Fibroblast of the aortic adventitia (primary cell): ENCODE measurements at places on chromosomes 12 and 14. TPM values are rescaled to one million over a fixed set of nuclear protein-coding genes. Genes with fewer than 3 reads are reported as not detected.

MAPK1IP1L gene
- total RNA-seq: 16.2 and 71.8 TPM in 2 replicates

CLEC7A gene
- not detected in 2 replicates for total RNA-seq

LRP1-AS gene
- total RNA-seq: not detected in 2 replicates

EFS gene
- total RNA-seq: 4.6 and 10.8 TPM in 2 replicates

SOAT2 gene
- total RNA-seq: 0.09 TPM in 1 of 2 replicates, not detected in the other

GPX2 gene
- total RNA-seq: not detected in 2 replicates
